Stimulated activated CD4-positive, alpha-beta T cell treated with anti-CD3 and anti-CD28 coated beads, Interleukin-1b, Interleukin-23, amount 100 ng/mL, for 48 hours (primary cell): ENCODE measurements at places on chromosomes 2 and 18.

GRCh38 chr2:128573116-128573515, 254.4 kb upstream of the HS6ST1 start:
- no peak for DNase-seq

- no peak for DNase-seq
Measured at GRCh38 chr2:211132046-211132445, 575.6 kb downstream of the CPS1 start.

GRCh38 chr2:95314598-95314963, 17.4 kb downstream of the KCNIP3 start:
- DNase-seq, result no peak

GRCh38 chr2:70104231-70105111, 17.2 kb downstream of the PCBP1 start:
- peak; percentile 58 for DNase-seq

- no peak for DNase-seq
Measured at GRCh38 chr2:69405306-69405705, 18.3 kb upstream of the GFPT1 start.

GRCh38 chr2:68263632-68264031, 11.3 kb upstream of the PPP3R1 start:
- DNase-seq, result no peak

DNA sequence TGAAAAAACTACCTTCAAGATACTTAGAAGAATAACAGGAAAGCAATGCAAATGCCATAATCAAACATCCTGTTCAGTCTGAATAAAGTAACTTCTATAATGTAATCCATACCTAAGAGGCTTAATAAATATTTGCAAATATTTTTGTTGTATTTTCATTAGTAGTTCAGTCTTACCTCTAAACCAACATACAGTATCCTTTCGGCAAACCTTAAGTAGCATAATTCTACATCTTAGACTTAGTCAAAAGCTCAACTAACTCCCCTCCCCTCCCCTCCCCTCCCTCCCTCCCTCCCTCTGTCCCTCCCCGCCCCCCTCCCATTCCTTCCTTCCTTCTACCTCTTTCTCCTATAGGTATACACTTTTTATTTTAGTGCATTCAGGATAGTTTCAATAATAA, 1373.2 kb downstream of the SUCLG1 start:
- DNase-seq, result no peak

- no peak for DNase-seq
Measured at GRCh38 chr18:51656249-51656648, 458.8 kb upstream of the MEX3C start.

DNA sequence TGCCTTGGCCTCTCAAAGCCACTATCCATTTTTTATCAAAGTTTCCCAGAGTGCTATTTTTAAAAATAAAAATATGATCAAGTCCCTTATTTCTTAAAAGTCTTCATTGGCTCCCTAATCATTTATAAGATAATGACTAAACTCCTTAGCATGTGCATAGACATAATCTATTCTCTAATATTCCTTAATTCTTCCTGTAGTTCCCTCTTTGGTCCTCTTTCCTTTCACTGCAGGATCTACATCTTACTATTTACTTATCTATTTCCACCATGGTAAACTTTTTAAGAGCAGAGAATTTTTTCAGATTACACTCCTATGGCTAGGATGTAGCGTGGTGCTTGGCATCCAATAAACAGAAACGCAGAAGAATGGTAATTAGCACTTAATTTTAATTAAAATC, 19.0 kb downstream of the IDH1 start:
- no peak for DNase-seq

- DNase-seq, result no peak
Measured at GRCh38 chr2:226211439-226211838, 588.2 kb downstream of the IRS1 start.

DNA sequence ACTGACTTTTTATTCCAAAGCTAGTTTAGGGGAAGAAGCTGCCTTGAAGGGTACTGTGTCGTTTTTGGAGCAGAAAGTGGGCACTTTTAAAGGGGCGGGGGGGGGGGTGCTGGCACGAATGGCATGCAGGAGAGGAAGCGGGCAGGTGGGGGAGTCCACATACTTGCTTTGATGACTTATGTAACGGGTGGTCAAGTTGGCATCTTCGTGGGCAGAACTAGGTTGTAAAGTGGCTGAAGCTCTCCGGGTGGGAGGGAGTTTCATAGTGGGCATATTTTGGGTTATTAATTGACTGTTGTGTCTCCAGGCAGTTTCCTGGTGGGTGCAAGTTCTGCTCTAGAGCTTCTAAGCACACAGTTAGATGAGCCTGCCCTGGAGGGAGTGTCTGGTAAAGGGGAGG, 19.9 kb downstream of the PCARE start:
- DNase-seq, result no peak

DNA sequence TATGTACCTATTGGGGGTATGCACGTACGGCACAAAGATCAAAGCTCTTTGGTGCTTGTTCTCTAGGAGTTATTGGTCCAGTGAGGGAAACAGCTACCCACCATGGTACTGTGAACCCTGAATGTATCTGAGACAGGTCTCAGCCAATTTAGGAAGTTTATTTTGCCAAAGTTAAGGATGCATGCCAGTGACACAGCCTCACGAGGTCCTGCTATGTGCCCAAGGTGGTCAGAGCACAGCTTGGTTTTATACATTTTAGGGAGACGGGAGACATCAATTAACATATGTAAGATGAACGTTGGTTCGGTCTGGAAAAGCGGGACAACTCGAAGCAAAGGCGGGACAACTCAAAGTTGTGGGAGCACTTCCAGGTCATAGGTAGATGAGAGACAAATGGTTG, 75.8 kb downstream of the SOWAHC start:
- no peak for DNase-seq

DNA sequence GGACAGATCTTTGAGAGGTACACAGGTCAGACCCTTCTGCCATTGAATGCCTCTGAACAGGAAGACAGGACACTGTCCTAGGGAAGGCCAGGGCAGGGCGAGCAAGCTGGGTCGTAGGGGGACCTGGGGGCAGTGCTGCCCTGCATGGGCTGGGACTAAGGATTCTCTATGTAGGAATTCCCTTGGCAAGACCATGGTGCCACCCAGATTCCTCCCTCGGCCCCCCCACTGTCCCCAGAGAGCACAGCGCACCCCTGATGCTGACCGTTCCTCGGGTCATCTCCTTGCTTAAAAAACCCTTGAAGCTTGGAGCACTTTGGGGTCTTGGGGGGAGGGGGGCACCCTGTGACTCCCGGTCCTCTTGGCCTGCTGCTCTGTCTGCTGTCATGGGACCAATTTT, 195.1 kb downstream of the SEPTIN10 start:
- no peak for DNase-seq

GRCh38 chr2:182077448-182078142, 91.9 kb downstream of the PPP1R1C start:
- DNase-seq, result no peak

DNA sequence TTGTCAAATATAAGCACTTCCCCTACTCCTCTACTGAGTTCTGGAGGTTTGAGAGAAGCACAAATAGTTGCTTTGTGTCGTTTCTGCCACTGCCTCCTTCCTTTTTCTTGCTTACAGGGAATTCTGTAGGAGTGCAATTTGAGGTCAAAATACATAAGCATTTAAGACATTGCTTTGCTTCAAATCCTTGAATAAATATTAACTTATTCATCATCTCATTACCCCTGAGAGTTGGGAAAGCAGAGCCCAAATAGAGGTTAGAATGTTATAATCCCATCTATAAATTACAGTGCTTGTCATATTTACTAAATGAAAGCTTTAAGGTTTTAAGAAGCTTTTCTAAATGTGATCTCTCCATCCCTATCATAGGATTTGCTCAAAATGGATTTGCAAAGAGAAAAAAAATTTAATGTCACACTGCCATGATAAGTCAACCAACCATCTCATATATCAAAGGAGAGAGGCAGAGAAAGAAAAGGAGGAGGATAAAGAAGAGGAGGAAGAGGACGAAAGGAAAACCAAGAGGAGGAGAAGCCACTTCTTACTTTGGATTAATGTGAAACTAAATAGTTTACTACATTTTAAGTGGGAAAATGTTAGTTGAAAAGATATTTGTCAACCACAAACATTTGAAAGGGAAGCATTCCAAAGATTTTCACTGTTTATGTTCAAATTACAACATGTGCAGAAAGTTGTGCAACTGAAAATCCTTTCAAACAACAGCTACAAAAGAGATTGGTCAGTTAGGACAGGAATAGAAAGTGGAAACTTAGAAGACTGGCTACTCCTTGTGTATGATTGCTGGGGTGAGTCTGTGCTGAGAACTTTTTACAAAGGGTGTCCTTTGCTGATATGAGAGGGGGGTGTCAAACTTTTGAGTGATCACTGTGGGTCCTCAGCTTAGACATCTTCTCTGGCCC, 277.3 kb upstream of the FN1 start:
- DNase-seq, result no peak

DNA sequence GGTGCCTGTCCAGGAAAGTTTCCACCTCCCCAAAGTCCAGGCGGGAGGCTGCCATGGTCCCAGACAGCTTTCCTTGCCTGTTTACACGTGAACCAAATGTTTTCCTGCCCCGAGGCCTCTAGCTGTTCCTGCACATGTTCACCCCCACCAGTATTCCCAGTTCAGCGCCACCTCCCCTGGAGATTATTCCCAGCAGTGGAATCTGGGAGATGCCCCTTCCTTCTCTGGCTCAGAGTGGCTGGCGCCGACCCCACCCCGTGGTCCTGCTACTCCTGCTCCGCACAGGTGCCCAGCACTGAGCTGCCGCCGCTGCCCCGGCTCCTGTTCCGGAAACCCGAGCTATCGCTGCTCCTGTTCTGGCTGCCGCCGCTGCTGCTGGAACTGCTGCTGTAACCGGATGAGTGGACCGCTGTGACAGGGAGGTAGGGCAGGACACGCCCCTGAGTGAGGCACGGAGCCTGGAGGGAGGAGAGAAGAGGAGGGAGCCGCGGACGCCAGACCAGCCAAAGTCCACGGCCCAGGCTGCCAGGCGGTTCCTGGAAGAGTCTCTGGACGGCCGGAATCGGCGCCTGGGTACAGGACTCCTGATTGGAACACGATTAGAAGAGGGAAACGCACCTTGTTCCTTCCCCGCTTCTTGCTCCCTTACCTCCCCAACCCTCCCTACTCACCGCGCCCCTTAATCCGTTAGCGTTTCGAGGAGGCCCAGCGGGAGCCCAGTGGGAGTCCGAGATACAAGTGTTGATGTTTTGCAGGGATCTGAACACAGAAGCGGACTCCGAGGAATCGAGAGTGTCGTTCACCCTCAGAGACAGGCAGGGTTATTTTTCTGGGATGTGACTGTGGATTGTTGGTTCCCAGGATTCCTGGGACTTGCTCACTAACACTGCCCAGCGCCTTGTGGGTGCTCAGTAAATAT, at the start of gene PDE11A:
Gene PDE11A (minus strand): TSS at position 395 of the 919 bp plus-strand sequence. CDS start 340 bp downstream, at position 55.
- peak; percentile 71 for DNase-seq
